Hippocampal formation (tissue), 2 donors: ENCODE measurements at places on chromosomes 6 and 20.

DNA sequence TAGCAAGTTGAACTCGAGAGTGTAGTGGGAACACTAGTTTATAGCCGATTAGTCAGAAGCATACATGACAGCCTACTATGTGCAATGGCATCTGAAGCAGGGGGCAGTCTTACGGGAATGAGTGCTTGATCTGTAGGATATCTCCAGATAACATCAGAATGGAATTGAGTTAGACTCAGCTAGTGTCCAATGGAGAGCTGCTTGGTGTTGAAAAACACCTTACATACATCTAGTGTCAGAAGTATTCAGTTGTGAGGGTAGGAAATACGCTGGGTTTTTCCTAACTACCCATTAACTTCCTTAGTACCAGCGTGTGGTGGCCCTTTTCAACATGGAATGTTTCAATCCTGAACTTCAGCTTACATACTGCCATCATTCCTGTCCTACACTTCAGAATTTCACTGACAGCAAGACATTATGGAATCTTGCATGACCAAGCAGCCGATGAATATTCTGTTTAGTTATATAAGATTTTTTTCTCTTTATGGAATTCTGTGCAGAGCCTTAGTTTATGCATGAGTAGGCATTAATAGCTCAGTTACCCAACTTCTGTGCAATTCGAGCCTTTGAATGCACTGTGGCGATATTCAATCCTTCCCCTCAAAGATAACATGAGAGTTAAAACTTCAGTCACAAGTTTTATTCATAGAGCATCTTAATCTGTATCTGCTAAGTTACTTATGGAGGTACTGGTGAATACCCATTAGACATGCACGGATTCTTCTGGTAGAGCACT, 218.6 kb upstream of the MOCS1 start:
- no peak for DNase-seq

- no peak for DNase-seq
Measured at GRCh38 chr6:161237176-161237575, 36.7 kb downstream of the AGPAT4 start.

DNA sequence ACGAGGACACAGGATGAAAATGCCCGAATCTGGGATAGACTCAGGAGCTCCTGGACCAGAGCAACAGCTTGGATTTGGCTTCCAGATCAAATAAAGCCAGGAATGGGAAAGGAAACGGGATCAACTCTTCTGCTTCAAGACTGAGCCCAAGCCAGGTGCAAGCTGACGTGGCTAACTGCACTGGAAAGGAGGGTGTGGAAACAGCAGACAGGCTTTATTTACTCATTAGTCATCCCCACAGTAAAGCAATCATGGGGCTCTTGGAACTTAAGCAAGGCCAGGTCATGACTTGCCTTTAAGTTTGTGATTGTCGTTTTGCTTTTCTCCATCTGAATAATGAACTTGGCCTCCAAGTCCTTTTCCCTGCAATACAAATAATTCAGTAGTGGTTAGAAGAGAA, 45.2 kb downstream of the KIF16B start:
- DNase-seq: no peak

- no peak for DNase-seq
Measured at GRCh38 chr20:4247261-4247660, 231.9 kb upstream of the RNF24 start.

GRCh38 chr6:10235344-10235743, 179.5 kb downstream of the TFAP2A start:
- DNase-seq: no peak
